Renal cortical epithelial cell (primary cell): ENCODE measurements at places on chromosomes 1 and 21. TPM values are rescaled to one million over a fixed set of nuclear protein-coding genes. Genes with fewer than 3 reads are reported as not detected.

C1orf115 gene
- total RNA-seq, result 6.9 and 10.7 TPM in 2 replicates

TMPRSS3 gene
- total RNA-seq, result 0.17 and 0.75 TPM in 2 replicates

CYP4A22 gene
- not detected in 2 replicates for total RNA-seq

CHAF1B gene
- 0.70 and 3.1 TPM in 2 replicates for total RNA-seq

NIPAL3 gene
- total RNA-seq, result 60.4 and 95.8 TPM in 2 replicates
